ENCODE measurements at places on chromosomes 3 and 15. TPM values are rescaled to one million over a fixed set of nuclear protein-coding genes. Genes with fewer than 3 reads are reported as not detected.

Gene CHDH
- polyA plus RNA-seq = 10.6 TPM

Gene GOLGA8M
- 3.9 TPM for polyA plus RNA-seq

Gene RTP1
- polyA plus RNA-seq = not detected

Gene TERC
- 0.61 TPM for polyA plus RNA-seq

Gene HDC
- polyA plus RNA-seq = 0.58 TPM

DNA sequence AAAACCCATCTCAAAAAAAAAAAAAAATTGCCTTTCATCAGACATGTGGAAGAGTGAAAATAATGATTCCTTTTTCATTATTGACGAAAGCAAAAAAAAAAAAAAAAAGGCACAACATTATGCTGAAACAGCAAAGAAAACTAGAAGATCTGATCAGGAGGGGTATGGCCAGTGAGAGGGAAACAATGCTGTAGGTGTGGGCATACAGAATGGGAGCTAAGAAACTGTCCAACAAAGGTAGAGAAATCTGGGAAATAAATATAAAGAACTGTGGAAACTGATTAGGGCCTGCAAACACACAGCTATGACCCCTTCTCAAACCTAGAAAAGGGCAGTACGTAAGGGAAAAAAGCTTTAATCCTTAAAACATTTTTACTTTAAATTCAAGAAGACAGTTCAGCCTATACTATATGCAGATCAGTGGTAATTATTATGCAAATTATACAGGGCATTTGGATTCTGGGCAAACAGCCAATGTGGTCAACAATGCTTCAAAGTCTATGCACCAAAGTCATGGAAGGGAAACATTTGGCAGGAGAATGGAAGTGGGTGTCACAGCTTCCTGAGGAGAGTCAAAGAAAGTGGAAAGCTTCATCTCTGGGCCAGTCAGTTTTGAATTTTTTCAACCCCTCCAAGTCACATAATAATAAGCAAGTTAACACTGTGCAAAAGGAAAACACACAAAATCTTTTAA is 68.3 kb upstream of the SLC12A8 start:
- no peak for DNase-seq

GRCh38 chr15:61401903-61402698 is 173.0 kb upstream of the RORA start:
- DNase-seq = no peak

GRCh38 chr3:193078996-193079753 is 161.5 kb upstream of the MB21D2 start:
- DNase-seq = no peak

DNA sequence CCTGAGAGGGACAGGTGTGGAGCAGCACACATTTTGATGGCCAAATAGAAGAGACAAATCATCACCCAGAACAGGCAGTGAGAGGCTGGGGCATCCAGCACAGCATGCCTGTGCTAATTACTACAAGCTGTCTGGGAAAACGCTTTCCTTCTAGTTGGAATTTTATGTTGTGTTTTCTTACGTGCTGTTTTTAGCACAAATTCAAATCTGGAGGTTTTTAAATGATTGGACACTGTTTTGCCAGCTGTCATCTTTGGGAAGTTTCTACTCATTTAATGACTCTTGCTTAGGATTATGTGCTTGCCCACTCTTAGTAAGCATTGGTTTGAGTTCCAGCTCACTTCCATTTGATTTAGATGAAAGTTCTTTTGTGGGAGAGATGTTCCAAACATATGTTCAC is 43.5 kb downstream of the EAF1 start:
- DNase-seq = no peak

- peak; percentile 8 for DNase-seq
These were observed 192.8 kb upstream of the TBC1D5 start for GRCh38 chr3:17935222-17935621.

- no peak for DNase-seq
These were observed 183.7 kb upstream of the LMCD1 start for GRCh38 chr3:8317661-8318649.

- DNase-seq = no peak
These were observed 12.2 kb upstream of the IFT57 start for GRCh38 chr3:108234387-108234957.

DNA sequence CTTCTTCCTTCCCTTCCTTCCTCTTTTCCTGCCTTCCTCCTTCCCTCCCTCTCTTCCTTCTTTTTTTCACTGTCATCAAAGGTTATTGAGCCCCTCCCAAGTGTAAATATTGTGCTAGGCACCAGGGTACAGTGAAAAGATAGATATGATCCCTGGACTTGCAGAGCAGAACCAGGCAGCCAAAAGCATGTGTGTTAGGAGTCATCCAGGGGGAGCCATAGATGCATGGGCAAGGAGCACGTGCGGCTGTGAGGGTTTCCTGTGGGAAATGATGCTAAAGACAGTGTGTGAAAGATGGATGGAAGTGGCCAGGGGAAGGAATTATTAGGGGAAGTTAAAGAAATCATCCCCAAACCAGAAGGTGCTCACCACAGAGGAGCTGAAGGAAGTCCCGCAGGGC is 65.2 kb downstream of the NR2F2 start:
- DNase-seq = no peak

GRCh38 chr3:25456723-25457670 is 28.9 kb downstream of the RARB start:
- no peak for DNase-seq

DNA sequence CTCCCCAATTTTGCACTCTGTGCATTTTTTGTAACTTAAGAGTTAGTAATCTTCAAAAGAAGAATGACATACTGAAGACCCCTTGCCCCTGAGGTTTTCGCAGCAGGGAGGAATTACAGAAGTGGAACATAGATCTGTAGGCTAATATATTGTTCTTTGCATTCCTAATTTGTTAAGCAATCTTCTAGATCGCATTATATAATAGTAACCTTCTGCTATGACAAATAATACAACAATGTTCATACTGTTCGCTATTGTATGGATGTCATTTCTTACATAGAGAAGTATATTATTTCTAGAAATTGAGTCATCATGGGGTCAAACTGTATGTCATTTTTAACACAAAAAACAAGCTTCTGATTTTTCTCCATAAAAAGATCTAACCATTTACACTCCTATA is 95.8 kb upstream of the TGFBR2 start:
- no peak for DNase-seq

- no peak for DNase-seq
These were observed 8.0 kb downstream of the OSBPL10 start for GRCh38 chr3:31973081-31973480.

- no peak for DNase-seq
These were observed 76.6 kb upstream of the DLG1 start for GRCh38 chr3:197375001-197375441.

All from renal pelvis (tissue), 12 donors.